ENCODE measurements at places on chromosomes 7 and 10.

- no peak for DNase-seq
Observed at GRCh38 chr10:21720090-21720489, 186.1 kb downstream of the MLLT10 start.

GRCh38 chr10:95229724-95230627, 35.9 kb downstream of the ACSM6 start:
- DNase-seq = no peak

- no peak for DNase-seq
Observed at GRCh38 chr10:103802081-103802480, 53.3 kb downstream of the SH3PXD2A start.

GRCh38 chr10:101650863-101651262, 44.1 kb downstream of the FBXW4 start:
- DNase-seq = no peak

DNA sequence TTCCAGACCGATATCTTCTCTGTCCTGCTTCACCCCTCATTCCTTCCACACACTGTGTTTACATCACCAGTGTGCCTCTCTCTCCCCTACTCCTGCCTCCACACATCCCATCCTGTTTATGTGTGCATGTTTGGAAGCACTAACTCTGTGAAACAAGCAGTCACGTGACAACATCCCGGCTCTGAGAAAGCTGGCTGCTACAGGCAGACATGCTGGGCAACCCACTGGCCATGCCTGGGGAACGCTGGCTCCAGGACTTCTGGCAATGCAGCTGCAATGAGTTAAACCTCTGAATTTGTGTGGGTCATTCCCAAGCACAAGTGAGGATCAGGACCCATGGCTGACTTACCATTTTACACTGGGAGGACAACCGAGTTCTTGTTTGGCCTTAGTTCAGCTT, 74.0 kb downstream of the WNT2 start:
- DNase-seq = no peak

GRCh38 chr10:75755528-75755927, 324.1 kb downstream of the LRMDA start:
- no peak for DNase-seq

DNA sequence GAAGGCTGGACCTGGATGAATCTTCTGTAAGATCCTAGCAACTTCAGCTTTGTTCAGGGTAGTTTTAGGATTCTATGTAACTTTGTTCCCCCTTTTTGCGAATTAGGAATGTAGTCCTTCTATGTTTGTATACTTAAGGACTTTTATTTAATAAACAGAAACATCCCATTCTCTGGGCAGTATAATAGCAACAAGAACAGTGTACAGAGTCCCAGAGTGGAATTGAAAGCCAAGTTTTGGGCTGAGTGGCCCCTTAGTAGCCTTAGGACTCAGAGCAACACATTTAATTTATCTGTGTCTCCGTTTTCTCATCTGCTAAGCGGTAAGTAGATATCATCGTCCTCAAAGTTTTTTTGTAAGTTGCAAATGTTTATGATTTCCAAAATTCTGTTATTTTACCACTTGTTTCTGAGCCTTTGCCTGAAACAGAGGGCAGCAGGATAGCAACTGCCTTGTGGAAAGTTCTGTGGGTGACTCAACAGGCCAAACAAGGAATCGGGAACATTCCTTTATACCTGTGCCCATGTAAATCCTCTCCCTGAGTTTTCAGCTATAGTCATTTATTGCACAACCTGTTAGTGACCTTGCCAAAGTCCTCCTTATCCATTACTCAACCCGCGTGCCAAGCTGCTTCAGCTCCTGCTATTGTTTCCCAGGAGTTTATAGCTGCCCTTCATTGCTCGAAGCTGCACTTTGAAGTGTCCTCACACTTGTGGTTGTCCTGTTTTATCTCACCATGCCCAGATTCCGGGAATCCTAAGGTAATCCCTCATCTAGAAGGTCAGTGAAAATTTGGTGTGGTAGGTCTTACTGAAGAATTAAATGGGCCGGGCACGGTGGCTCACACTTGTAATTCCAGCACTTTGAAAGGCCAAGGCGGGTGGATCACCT, 199.1 kb upstream of the AHR start:
- no peak for DNase-seq

GRCh38 chr7:107644309-107644974, 16.2 kb upstream of the SLC26A4 start:
- no peak for DNase-seq

- no peak for DNase-seq
Observed at GRCh38 chr10:123044391-123044790, 35.6 kb downstream of the ACADSB start.

DNA sequence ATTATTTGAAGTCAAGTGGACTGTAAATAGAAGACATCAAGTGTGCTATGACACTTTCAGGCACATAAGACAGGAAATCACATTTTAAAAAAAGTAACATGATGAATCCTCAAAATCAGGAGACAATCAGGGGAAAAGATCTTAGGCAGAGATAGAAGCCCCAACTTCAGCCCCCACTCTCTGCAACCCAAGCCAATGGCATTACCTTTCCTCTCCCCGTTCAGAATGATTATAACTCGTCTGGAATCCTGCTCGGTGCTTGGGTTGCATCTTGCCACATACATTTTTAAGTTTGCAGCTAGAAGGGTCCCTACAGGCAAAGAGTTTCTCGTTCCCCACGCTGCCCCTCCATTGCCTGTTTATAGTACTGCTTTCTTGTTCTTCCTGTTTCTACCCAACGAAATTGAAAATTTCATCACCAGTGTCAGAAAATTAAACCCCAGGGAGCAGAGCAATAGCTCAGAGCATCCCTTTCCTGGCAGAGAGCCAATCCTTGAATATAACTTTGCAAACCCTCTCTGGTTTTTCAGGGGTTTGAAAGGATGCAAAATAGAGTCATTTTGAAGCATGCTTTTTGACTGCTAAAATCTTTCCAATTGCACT, 260.5 kb upstream of the AOAH start:
- DNase-seq = no peak

DNA sequence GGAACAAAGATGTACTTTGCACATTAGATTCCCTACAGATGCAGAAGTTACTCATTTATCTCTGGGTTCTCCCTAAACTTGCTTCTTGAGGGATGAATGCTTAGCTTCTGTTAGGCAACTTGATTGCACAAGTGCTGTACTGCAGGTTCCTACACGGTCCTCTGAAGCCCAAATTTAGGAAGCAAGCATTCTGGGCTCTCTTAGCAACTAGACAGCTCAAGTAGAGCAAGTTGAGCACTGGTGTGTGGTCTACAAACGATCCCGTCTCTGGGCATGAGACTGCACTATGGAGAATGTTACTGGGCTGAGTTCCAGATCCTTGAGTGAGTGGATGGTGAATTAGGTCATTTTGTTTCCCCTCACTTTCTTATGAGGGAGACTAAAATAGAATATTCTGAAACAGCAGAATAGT, 14.3 kb downstream of the SEMA3D start:
- DNase-seq = no peak

DNA sequence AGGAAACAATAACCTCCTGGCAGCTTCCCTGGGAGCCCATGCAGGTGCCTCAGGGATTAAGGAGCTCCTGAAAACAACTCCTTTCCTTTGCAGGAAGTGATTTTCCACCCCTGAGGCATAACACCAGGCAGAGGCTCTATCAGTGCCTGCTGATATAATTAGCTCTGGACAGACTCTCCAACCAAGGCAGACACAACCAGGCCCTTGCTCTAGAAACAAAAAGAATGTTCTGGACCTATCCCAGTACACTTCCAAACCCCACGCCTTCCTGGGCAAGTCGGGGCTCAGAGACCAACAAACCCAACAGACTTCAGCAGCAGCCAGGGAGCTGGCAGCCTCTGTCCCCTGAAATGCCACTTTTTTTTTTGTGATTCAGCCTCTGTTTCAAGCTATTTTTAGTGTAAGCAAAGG, 247.1 kb downstream of the KCNMA1 start:
- no peak for DNase-seq

DNA sequence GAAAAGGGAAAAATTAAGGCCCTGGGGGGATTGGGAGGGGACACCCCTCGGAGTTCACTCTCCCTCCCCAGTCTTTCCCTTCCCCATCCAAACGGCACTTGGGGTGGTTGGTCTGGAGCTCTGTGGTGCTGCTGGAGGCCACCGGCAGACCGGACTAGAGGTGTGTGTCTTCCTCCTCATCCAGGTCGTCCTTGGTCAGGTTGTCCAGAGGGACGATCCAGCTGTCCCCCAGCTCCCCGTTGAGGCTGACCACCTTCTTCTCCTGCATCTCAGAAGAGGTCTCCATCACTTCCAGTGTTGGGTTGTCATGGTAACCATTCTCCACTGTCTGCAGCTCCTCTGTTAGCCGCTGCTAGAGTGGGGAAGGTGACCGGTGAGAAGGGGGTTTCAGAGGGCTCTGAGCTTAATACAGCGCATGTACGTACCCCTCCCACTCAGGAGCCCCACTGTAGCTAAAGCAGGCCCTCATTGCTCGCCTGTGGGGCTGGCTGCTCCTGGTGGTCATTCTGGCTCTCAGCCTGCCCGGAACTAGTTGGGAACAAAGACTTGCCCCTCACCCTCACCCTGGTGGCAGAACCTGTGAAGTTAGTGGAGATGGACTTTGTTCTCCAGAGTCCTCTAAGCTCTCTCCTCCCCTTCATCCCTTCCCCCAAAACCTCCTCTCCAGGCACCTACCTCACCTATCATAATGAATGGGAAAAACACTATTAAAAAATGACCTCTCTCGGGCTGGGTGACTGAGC, 52.1 kb downstream of the PODXL start:
- no peak for DNase-seq

- DNase-seq = no peak
Observed at GRCh38 chr10:33333260-33334101, 986 bp downstream of the NRP1 start.

DNA sequence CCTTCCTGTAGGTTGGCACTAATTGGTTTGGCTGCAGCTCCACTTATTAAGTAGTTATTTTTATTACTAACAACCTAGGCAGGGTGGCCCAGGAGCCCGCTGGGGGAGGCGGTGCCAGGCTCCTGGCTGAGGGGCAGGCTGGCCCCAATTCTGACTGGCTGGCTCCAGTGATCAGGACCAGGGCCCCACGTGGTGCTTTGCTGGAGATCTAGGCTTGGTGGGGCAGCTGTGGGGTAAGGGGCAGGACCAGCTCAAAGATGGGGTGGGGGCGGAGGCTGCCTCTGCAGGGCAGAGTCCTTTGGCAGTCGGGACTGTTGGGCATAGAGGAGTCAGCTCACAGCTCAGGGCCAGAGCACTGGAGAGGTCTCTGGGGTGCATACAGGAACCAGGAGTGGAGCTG, 2.4 kb downstream of the ASL start:
- DNase-seq = no peak

GRCh38 chr10:18293536-18294510, 153.6 kb downstream of the CACNB2 start:
- DNase-seq = no peak

GRCh38 chr10:29951441-29951931, 107.9 kb downstream of the JCAD start:
- DNase-seq = no peak

GRCh38 chr7:16136896-16137295, 284.4 kb downstream of the CRPPA start:
- no peak for DNase-seq

DNA sequence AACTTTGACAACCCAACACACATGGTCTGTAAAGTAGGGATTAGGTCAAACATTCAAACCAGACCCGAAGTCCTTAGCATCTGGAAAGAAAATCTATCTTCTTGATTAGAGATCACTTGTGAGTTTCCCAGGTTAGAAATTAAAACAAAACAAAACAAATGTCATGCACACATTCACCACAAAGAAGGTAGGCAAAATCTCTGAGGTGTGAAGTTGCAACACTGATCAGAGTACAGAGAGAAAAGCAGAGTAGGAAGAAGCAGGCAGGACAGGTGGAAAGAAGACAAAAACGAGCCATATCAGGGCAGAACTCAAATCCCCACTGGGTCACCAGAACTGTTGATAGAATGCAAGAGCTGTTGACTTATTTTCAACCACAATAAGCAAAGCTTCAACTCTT, 102.8 kb upstream of the THSD7A start:
- no peak for DNase-seq

- DNase-seq = no peak
Observed at GRCh38 chr10:15718694-15719048, 1.1 kb downstream of the ITGA8 start.

GRCh38 chr7:22854158-22855048, 31.8 kb upstream of the TOMM7 start:
- peak; percentile 79 for DNase-seq

- no peak for DNase-seq
Observed at GRCh38 chr7:76149847-76150691, 51.6 kb upstream of the SRRM3 start.

DNA sequence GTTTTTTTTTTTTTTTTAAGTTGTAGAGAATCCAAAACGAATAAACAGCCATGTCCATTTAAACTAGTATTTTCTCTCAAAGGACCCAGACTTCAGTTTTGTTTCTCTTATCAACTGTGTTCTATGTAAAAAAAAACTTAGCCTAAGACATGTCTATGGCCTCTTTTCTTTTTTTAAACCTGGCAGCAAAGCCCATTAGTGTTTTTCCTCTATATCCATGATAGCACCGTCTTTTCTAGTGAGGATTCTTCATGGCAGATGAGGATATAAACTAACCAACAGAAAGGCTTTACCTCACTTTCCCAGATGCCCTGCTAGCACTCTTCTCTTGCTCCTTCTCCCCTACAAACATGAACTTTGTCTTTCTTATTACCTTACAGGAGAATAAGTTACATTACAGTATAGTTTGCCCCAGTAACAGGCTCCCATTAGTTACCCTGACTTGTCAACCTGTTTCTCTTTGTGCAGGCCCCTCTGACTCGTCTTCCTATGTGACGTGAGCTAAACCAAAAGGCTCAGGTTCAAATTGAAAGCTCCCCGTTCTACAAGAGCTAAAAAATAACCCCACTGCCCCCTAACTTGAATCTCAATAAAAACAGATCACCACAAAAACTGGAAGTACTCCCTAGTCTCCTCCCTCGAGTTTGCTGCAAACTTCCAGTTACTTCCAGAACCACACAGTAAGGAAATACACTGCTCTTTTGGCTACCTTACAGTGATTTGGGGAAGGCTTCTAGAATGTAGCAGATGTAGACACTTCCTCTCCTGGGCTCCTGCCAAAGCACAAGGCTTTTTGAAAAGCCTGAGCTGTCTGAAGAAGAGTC, 20.1 kb downstream of the P4HA1 start:
- no peak for DNase-seq

DNA sequence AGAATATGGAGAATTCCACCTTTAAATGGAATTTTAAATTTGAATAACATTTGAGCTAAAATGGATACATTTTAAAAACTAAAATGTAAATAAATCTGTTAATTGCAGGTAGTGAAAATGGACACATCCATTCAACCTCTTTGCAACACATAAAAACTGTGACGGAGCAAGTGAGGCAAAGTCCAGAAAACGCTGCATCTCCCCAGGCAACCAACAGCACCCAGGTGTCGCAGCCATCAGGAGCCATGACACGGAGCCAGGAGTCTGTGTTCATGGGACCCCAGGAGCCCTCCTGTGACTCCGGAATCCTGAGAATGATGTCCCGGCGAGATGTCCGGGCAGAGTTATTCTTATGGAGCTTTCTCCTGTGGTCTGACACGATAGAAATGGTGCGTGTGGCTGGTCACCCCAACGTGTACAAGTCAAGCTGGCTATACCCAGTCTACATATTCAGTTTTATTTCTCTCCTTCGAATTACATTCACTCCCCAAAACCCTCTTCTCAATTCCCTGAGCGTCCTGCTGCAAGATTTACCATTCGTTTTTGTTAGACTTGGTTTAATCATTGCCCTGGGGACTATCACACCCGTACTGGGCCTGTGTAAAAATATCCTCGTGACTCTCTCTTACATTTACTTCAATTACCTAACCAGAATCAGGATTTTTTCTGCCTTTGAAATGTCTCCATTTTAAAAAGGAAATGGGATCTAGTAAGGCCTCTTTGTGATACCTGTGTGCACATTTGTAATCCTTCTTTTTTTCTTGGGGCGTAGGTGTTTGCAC, 13.1 kb upstream of the MRC1 start:
- no peak for DNase-seq

Measured in stimulated activated CD4-positive, alpha-beta T cell treated with anti-CD3 and anti-CD28 coated beads, Interleukin-1b, Interleukin-23, amount 100 ng/mL, for 24 hours (primary cell).